ENCODE measurements at places on chromosomes 5 and 9.

DNA sequence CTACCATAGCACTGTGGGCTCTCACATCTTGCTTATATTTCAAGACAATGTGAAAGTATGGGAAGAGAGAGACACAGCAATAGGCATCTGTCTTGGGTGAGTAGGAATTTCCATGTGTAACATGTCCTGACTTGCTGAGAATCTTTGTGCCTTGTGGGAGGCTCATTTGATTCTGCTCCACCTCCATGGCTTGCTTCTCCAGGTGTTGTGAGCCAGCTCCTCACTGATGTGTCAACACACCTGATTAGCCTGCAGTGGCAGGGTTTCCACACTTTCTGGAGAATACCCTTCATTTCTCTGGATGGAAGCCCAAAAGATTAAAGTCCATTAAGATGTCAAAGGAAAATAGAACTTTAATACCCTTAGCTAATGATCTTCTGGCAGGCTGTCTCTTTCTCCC lies 613.6 kb downstream of the ZNF608 start:
- no peak for DNase-seq

DNA sequence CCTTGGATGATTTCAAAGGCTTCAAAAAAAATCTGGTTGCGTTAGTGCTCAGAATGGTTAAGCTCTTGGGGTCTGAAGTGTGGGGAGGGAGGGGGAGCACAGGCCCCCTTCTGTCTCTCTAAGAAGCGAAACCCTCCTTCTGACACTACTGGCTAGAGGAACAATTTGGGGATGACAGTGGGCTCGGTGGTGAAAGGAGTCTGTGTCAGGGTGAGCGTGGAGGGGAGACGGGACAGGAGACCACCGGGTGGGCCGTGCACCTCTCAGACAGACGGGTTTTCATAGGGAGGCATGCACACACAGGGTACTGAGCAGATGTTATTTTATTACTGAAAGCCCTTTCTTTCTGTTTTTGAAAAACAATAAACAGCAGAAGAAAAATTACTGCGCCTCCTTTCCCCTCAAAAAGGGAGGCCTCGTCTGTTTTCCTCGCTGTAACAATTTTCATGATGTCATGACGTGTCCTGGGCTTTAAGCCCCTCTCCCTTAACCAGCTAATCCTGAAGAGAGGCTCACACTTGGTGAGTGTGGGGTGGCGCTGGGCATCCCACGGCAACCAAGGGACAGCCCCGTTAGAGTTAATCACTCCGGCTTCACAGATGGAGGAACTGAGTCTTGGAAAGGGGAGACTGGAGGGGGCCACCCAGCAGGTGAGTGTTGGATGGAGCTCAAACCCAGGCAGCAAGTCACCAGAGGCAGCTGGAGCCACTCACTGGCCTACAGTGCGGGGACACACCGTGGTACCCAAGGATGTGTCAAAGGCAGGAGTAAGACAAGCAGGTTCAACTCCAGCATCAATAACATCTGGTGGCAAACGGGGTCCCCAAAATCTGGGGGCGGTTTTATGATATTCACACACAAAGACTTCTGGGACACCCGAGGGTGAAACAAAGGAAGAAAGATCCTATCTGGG lies 53.4 kb downstream of the PTCH1 start:
- DNase-seq, result no peak

- no peak for DNase-seq
Observed at GRCh38 chr9:110207071-110207641, 803 bp downstream of the C9orf152 start.

DNA sequence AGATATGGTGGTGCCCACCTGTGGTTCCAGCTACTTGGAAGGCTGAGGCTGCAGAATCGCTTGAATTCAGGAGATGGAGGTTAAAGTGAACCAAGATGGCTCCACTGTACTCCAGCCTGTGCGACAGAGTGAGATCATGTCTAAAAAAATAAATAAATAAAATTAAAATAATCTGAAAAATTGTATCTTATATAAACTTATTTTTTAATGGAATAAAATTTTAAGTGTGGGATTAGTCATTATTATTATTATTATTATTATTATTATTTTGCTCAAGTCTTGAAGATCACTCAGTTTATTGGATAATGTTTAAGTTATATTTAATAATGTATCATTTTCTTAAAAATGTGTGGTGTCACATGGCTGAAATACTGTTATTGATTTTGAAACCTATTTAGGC lies 688.0 kb upstream of the COX7C start:
- no peak for DNase-seq

GRCh38 chr5:176994460-176995121 lies 12.0 kb downstream of the UIMC1 start:
- no peak for DNase-seq

DNA sequence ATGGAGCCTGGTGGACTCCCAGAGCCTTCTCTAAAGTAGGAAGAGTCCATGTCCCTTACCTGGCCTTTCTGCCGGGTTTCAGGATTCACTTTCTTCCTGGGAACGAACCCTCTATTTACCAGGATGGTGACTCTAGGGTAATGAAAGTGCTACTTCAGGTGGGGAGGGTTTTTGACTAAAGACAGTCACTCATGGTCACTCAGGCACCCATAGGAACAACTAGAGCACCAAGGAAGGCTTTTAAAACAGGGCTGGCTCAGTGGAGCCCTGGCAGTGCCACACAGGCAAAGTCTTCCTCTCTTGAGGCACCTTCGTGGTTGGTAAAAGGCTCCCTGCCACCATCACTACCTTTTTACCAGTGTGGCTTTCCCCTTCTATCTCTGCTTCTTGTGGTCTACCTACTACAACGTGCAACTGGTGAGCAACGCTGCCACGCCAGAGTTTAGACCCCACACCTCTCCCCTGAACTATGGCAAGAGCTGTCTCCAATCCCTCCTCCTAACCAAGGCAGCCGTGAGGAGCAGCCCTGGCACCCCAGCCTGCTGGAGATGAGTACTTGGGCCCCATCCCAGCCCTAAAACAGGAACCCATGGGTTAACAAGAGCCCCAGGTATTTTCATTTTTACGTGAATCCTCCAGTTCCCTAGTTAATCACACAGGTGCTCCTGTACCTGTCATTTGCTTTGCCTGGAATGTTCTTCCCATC lies 3.5 kb downstream of the SURF1 start:
- DNase-seq, result no peak

DNA sequence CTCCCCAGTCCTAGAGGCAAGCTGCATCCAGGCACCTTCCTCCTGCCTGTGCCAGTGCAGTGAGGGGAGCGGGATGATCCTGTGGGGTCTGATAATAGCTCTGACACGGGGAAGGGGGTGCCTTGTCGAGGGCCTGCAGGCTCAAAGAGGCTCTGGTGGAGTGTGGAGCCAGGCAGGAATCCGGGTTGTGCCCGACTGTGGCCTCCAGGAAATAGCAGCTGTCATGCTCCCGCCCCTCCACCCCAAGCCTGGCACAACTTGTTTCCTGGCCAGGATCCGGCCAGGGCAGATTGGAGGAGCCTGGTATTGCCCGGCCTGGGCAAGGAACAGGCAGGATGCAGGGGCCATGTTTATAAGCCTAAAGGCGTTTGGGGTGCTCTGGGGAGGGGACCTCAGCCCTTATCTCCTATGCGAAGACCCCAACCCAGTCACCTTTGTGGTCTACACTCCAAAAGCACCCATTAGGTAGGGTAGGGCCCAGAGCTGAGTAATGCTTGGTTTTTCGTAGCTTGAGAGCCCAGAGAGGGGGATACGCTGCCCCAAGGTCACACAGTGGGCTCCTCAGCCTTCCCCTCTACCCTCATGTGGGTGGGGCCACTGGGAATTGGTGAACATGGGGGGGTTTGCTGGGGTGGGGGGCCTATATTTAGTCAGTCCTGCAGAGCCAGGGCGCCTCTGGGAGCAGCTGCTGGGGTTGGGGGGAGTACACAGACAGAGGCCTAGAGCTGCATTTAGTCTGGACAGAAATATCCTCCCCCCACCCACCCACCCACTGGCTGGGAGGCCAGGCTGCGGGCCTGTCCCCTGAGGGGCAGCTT lies 12.2 kb downstream of the CXXC5 start:
- no peak for DNase-seq

DNA sequence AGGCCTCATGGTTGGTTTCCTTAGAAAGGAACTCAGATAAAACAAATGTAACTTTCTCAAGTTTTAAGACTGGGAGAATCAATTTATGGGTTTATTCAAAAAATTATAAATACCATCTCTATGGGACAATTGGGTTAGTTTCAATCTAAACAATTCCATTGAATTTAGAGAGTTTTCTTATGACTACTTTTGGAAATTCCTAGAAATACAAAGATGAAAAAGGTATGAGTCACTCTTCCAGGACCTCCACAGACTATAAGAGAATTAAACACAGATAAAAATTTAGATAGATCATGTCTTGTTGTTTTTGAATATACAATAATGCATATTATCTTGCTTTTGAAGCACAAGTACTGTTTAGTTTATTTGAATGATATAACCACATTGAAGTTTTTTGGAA lies 188.7 kb downstream of the CHSY3 start:
- no peak for DNase-seq

- DNase-seq, result no peak
Observed at GRCh38 chr5:173331287-173331686, 3.1 kb upstream of the STC2 start.

DNA sequence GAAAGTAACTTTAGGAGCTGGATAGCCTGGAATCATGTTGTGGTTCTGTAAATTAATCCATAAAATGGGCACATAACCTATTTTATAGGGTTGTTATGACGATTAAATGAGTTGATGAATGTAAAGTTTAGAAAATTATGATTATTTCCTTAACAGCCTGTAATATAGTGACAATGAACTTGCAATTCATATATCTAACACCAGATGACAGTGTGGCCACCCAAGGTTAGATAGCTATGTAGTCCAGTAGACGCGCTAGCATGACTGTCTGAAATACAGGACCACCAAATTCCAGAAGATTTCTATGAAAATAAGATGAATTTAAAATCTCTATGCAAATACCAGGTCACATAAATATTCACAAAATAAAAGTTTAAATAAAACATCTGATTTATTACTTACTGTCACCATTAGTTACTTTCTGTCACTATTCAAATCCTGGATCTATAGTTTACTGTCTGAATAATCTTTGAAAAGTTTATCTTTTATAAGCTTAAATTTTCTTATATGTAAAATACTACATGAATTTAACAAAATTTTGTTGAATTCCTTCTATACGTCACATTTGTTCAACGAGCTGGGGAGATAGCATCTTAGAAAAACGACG lies 26.1 kb upstream of the MACIR start:
- no peak for DNase-seq

DNA sequence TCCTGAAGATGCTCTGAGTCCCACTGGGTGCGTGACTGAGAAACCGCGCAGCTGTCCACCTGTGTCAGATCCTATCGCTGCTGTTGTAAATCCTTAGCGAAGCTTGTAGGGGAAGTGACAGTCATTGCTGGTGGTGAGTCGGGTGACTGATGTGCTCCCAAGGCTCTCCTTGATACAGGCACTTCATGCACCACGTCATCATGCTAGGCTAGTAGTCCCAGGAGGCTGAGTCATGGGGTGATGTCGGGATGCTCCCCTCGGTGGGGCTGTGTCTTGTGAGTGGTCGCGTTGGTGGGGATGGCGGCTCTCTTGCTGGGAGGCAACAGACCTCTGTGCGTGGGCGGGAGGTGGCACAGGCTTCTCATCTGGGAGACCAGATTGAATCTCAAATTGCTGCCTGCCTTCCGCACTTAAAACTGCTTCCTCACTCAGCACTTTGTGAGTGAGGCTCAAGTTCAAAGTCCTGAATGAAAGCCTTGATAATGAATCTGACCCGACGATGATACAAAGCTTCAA lies 84.7 kb downstream of the CSNK1A1 start:
- DNase-seq, result peak; percentile 57

DNA sequence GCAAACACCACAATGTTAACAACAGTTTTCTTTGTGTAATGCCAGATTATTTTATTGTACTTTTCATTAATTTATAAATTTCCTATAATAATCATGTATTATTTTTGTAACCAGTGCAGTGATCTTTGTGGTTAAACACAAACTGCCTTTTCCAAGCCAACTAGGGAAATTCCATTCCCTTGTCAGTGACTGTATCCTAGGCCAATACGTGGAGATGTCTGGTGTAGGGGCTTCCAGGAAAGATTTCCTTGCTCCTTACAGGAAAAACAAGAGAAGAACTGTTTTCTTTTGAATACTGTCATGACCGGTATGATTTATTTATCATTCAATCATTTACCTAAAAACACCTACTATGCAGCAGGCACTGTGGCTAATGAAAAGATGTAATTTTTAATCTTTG lies 31.4 kb downstream of the FANCC start:
- DNase-seq, result no peak

GRCh38 chr5:175573493-175574269 lies 84.2 kb upstream of the HRH2 start:
- no peak for DNase-seq

GRCh38 chr5:19770396-19770795 lies 217.6 kb downstream of the CDH18 start:
- DNase-seq, result no peak

DNA sequence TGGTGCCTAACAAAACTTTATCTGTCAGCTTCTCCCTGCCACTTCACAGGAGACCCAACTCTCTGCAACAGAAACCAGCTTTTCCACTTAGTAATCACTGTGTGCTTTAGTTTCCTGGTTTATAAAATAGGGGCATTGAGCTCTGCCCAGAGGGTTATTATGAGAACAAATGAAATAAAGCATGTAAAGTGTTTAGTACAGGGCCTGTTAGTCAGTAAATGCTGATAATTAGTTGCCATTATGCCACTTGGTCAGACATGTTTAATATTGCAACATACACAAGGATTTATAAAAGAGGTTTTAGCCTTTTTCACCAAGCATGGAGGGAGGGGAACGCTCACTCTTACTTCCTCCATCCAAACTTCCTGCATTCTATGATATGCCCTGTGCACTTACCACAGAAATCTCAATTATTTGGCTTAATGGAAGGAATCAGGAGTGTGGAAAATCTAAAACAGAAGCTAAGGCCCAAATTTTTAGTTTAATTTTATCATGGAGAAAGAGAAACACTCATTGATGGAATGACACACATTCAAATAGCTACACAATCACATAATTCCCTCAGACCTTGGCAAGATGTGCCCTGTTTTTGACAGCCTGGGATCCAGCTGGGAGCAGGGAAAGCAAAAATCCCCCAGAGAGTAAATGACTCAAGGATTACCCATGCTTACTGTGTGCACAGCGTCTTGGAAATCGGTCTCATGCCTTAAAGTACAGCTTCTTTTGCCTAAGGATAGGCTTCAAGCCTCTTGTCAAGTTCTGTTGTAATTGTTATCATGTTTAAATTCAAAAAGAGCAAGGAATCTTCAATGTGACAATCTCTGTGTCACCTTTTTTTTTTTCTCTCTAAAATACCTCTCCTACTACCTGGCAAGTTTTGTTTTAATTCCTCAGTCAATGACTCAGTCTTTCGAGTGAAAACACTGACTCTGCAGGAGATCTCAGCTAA lies 34.0 kb downstream of the ZNF474 start:
- no peak for DNase-seq
